ENCODE measurements at places on chromosomes 11 and 22.

DNA sequence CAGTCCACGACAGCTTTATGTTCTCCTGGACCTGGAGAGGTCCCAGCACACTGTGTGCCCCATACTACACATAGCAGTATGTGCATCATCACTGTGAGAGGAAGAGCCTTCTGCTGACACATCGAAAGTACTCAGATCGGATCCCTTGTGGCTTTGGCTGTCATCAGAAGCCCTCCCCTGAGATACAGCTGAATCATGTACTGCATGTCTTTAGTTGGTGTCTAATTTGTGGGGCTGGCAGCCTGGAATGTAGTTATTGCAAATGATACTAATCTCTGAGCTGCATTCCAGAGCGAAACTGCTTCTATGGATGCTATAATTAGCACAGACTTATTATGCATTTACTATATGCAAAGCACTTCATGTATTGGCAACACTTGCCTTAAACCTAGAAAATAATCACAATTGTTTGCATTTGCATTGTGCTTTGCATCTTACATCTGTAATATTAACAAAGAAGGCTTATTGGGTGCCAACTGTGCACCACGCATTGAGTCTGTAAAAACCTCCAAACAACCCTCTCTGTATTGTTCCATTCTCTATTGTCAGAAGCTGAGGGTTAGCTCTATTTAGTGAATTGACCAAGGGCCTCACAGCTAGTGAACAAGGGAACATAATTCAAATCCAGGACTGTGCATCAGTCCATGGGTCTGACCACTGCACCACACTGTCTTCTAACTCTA is 89.2 kb upstream of the CRTAM start:
- DNase-seq, result peak; percentile 82

DNA sequence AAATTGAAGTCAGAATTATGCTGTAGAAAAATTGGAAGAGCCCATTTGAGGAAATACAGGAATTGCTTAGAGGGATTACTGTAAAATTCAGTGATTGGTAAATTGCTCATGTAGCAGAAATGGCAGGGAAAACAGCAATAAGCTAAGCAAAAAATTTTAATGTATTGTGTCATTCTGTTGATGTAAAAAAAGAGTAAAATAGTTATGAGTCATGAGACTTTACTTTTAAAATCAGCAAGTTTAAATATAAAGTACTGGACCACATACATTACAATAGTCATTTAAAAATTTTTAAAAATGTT is 10.4 kb downstream of the PDHX start:
- no peak for DNase-seq

- DNase-seq, result peak; percentile 49
Observed at GRCh38 chr11:72227316-72228228, 3.0 kb downstream of the INPPL1 start.

DNA sequence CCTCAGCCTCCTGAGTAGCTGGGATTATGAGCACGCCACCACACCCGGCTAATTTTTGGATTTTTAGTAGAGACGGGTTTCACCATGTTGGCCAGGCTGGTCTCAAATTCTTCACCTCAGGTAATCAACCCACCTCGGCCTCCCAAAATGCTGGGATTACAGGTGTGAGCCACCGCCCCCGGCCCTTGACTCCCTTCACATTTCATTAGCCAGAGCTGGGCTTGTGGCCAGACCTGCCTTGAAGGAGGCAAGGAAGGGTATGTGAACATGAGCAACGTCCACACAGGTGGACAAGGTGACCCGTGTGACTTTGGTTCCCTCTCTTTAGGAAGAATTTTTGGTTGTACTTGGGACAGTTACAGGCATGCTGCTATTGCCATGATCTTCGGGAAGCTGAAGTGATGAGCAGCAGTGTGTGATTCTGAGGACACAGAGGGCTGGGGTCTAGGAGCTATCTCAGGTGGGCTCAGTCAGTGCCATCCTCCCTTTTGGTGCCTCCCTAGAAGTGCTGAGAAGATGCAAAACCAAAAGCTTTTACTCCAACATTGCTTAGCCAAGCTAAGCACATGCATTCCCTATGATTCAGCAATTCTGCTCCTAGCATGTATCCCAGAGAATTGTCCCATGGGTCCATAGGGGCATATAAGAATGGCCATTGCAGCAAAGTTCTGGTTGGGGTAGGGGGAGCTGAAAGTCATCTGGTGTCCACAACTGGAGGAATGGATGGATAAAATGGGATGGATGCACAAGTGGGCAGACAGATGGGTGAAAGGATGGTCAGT is 6.1 kb downstream of the AP5B1 start:
- DNase-seq, result peak; percentile 22

DNA sequence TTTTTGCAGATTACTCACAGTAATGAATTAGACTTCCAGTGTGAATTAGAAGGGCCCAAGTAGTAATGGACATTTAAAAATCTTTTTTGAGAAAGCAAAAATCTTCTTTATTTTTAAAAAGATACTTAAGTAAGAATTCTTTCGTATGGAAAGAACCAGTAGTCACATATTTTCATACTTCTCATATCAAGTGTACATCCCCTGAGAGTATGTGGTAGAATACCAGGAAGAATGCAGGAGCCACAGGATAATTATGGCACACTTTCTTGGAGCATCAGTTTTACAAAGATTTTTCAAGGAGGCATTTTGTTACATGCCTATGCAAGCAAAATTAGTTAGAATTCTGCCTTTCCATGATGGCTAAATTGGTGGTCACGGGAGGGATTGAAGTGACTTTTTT is 28.1 kb downstream of the POLD3 start:
- DNase-seq, result no peak

DNA sequence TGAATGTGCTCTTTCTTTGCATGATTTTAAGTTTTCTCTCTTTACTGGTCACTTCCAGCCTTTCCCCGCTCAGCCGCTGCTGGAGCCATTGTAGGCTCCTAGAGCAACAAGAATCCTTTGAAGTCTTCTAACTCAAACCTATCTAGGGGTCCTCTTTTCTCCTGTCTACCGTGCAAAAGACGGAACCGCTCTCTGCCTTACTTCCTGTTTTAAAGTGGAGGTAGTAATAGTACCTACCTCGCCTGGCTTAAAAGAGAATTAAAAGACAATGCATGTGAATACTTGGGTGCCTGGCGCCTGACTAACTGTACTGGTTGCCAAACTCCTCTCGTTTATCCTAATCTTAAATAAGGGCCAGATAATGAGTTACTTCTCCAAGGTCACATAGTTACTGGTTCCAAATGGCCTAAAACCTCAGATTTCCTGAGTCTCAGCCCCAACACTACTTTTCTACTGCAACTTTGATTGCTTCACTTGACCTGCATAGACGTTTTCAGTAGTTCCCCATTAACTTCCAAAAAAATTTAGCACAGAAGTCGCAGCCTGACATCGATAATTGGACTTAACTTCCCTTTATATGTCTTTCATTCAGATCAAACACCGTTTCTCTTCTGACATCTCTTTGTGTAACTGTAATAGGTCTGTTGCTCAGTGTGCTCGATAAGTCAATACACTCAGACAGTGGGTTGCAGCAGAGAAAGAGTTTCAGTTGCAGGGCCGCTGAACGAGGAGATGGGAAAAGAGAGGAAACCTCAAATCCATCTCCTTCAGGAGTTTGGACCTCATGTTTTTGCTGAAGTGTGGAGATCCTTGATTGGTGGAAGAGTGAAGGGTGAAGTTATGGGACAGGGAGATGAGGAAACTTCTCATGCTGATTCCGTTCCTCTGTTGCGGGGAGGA is 891 bp downstream of the SAMM50 start:
- no peak for DNase-seq

GRCh38 chr11:78876676-78877075 is 302.0 kb upstream of the NARS2 start:
- DNase-seq, result no peak

DNA sequence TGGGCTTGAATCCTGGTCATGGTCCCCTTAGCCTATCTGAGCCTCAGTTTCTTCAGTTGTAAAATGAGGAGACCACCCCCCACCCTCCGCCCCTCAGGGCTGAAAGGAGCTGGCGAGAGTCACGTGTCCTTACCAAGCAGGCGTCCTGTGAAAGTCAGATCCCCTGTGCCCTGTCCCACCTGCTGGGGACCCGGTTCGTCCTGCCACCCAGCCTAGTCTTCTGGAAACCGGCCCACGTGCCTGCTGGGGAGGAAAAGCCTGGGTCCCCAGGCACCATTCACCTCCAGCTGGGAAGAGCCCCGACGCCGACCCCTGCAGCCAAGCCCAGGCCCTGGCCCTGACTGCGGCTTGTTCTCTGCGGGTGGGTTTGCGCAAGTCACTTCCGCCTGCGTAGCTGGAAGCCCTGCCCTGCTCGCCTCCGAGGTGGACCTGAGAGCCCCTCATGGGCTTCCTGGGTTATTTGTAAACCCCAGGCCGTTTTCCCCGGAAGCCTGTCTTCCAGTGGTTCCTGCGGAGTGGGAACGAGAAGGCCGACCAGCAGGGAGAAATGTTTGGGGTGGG is 679 bp upstream of the SSH3 start:
- DNase-seq, result peak; percentile 64

DNA sequence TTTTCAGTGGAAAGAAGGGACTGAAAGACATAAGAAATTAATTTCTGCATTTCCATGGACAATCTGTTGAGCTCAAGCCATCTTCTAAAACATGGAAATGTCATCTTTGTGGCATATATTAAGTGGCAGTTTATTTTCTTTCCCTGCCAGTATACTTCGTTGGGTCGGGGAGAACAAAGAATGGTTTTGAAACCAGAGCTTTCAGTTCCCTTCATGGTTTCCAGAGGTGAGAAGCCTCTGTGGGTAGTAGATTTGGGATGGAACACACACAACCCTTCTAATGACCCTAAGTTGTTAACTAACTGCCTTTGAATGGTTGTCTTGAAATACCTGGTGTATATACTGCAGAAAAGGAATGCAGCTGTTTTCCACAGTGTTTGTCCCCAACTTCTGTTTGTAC is 17.6 kb upstream of the GAS2L1 start:
- DNase-seq, result no peak

DNA sequence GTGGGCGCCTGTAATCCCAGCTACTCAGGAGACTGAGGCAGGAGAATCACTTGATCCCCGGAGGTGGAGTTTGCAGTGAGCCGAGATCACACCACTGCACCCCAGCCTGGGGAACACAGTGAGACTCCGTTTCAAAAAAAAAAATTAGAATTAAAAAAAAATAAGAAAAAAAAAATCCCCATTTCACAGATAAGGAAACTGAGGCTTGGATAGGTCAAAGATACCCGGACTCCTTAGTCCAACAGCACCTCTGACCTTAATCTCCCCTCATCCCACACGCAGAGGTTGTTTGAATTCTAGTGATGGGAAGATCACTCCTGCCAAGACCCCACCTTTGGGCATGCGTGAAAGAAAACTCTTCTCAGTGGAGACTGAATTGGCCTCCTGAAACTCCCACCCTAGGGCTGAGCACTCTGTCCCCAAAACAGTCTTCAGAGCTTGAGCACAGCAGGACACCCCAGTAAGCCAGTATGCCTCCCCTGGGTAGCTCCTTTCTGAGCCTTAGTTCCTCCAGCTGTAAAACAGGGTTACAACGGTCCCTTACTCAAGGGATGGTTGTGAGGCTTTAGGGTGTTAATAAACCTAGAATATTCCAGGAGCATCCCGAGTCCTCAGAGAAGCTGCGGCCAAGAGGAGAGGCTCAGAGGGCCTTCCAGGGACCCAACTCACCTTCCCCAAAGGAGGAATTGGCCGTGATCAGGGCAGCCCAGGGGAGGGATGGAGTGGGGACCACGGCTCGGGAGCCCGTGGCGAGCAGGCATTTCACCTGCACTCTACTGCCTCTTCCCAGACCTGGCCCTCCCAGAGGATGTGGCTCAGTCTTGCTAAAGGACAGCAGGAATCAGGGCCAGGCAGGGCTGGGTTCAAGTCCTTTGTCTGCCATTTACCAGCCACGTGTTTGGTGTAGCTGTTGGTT is 73.3 kb downstream of the NFAM1 start:
- DNase-seq, result no peak

DNA sequence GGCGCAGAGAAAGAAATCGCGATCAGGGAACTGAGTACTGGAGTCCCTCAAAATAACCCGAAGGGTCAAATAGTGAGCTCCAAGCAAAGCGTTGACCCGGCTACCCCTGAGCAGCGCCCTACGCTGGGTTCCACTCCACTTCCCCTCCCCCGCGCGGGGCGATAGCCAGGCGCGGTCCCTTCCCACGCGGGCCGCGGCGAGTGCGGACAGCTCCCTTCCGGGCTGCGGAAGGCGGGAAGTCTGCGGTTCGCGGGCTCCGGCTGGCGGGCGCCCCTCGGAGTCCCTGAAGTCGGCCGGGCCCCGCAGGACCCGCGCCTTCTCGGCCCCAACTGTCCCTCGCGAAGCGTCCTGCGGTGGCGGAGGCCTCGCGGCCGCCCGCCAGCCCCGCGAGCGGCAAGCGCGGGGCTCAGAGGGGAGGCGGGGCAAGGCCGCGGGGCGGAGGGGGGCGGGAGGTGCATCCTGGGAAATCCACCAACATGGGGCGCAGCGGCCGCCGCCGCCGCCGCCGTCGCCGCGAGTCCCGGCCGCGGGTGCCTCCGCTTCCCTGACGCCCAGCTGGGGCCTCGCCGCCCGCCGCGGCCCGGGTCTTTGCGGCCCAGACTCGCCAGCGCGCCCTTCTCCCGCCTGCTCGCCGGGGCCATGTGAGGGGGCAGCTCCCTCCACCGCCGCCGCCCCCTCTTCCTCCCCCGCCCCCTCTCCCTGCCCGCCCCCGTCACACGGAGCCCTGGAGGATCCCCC is at the start of gene QSER1:
QSER1 (plus strand) TSS at position 457 of the 738 bp plus-strand sequence. CDS start 315 bp downstream, outside the sequence.
- DNase-seq, result peak; percentile 87

DNA sequence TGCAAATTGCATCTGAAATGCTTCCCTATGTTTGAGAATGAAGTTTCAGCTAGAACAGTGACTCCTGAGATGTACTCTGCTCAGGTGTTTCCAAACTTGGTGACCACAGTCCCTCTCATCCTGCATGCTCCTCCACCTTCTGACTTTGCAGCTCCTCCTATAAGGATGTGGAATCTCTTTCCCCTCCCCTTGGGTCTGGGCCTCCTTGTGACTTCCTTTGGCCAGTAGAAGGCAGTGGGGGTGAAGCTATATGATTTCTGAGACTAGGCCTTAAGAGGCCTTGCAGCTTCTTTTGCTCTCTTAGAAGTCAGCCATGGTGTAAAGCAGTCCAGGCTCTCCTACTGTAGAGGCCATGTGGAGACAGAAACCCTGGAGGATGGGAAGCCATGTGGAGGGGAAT is 50.7 kb downstream of the CSF2RB start:
- no peak for DNase-seq

All from activated effector memory CD4-positive, alpha-beta T cell treated with anti-CD3 and anti-CD28 coated beads, Interleukin-2, amount 50 U/mL, for 16 hours (primary cell).